NCI-H2081 treated with DMSO at 0.1 percent for 48 hours (cell line): ENCODE measurements at places on chromosomes 11 and 22.
A peak's percentile ranks its signal among the peaks of the same experiment; 100 is the strongest.

DNA sequence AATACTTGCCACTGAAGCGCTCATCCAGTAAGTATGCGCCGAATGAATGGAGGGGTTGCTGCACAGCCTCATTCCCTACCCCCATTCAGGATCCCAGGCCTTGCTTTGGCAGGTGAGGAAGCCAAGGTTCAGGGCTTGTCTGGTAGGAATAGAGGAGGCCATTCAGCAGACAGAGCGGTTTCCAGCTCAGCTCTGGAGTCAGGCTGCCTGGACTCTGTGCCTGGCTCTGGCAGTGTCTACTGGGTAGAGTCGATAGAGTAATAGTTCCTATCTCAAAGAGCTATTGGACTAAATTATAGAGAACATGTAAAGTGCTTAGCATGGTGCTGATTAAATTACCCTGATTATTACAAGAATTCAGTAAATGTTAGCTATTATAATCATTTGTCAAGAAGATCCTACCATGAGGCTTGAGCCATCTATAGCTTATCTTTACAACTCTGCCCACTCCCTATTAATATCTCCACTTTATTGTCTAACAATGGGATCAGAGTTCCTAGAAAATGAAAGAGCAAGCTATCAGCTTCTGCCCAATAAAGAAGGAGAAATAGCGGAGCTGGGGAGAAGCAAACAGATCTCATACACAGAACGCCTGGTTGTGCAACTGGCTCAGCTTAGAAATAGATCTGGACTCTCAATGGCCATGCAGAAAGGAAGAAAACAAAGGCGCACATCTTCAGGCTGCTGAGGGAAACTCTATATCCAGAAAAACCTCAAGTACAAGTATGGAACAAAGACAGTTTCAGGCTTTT, 6.6 kb upstream of the SNX32 start:
- no peak for DNase-seq

DNA sequence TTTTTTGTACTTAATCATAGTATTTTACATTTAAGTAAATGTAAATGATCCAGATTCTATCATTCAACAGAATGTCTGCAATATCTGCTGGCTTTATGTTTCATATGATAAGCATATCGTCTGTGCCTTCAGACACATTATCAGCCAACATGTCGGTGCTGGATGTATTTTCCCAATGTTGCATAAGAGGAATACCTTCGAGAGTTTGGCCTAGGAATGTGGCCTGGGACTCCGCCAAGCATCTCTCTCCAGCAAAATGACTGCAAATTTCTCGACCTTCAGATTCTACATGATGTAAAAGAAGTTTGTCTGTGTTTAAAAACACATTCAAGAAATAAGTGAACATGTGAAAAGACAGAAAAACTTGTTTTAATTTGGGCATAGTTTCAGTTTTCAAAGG, 6.9 kb downstream of the BDNF start:
- DNase-seq, result no peak

DNA sequence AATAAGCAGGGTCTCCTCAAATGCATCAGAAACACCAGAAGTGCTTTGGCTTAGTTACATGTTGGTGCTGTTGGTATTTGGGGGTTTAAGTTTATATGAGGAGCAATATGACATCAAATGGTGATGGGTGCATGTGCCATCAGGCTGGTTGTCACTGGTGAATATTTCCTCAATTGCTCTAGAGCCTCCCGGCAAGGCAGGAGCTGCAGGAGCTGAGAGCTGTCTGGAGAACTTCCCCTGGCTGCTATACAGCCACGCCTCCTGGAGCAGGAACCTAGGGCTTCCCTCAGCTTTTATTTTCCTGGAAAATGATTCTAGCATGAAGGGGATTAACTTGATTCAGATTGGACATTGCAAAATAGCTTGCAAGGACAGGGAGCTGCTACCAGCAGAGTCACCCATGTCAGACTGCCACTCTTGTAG, 15.8 kb downstream of the IGLL5 start:
- DNase-seq, result no peak

- DNase-seq, result peak; percentile 37
Observed at GRCh38 chr11:61815790-61816735, 740 bp downstream of the FADS1 start.

DNA sequence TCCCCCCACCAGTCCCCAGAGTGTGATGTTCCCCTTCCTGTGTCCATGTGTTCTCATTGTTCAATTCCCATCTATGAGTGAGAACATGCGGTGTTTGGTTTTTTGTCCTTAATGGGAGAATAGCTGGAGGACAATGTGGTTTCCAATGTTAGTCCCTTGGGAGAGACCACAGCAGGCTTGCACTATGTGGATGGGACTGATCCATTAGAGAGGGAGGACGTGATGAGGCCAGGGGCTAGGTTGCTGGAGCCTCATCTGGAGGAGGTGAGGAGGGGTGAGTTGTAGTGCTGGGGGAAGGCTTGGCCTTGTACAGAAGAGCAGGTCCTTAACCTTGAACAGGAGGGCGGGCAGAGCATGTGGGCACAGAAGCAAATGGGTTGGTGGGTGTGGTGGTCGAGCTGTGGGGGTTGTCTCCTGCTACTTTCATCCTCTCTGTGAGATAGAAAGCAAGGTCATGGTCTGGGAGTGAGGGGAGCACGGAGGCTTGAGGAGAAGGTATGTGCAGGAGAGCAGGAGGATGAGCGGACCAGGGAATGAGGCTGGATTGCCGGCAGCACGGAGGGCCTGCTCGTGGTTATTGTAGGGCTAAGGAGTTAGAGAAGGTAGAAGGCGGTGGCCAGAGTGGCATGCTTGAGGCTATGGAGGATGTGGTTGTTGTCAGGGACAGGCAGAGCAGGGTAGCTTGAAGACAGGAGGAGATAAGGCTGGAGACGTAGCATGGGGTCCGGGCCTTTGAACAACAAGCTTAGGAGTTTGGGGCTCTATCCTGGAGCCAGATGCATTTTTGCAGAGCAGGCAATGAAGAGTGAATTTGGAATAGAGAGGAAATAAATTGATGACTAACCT, 11.2 kb upstream of the SREBF2 start:
- no peak for DNase-seq

DNA sequence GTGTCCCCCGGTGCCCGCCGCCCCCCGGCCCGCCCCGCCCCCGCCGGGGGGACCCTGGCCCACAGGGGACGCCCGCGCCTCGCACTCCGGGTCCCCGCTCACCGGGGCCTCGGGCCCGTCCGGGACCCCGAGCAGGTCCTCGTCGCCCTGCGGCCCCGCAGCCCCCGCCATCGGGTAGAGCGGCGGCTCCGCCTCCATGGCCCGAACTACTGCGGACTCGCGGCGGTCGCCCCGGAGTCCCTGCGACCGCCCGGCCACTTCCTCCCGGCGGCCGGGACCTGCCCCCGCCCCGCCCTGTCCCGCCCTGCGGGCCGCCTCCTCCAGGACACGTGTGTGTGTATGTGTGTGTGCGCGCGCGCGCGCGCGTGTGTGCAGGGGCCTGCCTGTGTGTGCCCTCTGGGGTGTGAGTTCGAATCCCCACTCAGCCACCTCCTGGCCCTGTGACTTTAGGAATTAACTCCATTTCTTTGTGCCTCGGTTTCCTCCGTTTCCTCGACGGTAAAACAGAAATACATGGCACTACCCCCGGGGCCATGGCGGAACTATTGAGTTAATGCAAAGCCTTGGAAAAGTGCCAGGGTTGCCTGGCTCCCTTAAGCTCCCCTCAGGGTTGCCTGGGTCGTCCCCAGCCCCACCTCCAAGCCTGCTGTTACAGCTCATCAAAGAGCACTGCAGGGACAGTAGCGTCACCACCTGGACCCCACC, at the start of gene UNC93B1:
Gene UNC93B1, minus strand, starts transcription at position 252 of the 705 bp plus-strand sequence. Its CDS starts 54 bp downstream, at position 198.
- DNase-seq, result no peak

DNA sequence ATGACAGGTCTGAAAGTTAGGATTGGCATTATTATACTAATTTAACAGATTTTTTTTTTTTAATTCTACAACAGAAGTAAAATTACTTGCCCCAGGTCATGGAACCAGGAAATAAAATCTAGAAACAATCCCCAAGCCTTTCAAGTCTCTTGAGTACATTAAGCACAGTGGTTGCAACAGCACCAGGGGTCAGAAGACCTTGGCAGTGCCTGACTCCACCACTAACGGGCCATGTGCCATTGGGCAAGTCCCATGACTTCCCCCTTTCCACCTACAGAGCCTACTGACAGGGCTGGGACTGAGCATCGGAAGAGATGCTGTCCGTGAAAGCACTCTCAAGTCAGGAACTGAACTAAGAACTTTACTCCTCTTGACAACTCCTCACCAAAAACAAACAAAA, 98.6 kb upstream of the AKIP1 start:
- DNase-seq, result no peak

DNA sequence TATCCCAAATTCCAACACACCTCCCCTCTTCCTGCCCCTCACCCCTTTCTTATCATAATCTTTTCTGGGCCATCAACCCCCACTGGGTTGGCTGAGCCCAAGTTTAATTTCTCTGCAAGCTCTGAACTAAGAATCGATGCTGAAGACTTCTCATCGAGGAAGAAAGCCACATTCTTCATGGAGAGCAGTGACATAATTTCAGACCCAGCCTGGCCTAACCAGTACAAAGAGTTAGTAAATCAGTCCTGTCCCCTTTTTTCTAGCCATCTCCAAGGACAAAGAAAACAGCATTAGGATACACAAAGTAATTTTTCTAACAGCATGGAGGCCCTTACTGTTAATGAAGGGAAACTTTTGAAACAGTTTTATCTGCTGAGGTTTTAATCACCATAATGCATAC, 45.0 kb downstream of the KCNJ1 start:
- no peak for DNase-seq

- DNase-seq, result no peak
Observed at GRCh38 chr11:37078521-37078920, 480.5 kb upstream of the RAG2 start.

GRCh38 chr11:92969634-92970347, at the start of gene MTNR1B:
Gene MTNR1B, plus strand, starts transcription at chr11:92969651. Its CDS starts 75 bp downstream, at chr11:92969726.
- no peak for DNase-seq

DNA sequence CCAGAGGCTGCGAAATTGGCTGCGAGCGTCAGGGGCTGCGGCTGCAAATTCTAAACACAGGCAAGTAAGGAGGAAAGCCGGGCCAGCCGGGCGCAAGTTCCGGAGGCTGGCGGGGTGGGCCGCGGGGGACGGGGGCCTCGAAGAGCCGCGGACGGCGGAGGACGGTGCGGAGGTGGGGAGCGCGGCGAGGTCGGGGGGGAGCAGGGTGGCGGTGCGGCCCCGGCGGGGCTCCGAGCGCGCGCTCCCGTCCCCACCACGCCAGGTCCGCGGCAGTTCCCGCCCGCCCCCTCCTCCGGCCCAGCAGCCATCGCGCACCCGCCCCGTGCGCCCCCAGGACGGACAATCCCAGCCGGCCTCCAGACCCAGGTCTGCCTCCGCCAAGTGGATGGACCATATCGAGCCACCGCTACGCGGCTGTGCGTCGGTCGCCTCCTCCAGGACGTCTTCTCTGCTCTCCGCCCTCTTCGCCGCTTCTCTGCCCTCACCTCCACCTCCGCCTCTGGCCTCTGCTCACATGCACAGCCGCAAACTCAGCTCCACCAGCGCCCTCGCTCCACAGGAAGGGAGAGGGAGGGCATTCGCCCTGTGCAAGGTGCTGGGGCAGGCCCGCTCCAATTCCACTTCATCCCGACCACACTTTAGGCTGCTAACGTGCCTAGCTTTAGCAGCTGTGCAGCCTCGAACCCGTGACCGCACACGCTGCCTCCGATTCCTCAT, 7.2 kb downstream of the ELFN2 start:
- DNase-seq, result no peak

- no peak for DNase-seq
Observed at GRCh38 chr11:19769820-19770219, 57.2 kb downstream of the NAV2 start.

- DNase-seq, result no peak
Observed at GRCh38 chr11:20112291-20113148, 47.8 kb downstream of the DBX1 start.

DNA sequence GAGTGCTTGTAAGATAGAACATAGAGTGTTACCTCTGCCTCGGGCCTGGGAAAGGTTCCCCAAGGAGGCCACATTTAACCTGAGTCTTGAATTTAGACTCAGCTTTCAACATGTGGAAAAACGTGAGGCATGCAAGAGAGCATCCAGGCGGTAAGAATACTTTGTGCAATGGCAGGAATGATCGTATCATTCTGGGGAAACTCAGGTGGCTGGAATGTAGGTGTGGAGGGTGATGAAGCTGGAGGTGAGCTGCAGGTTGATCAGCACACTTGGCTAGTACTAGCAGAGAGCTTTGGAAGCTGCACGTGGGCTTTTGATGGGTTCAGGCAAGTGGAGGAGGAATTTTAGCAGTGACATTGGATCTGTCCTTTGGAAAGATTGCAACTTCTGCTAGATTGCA, 270.3 kb upstream of the RAG2 start:
- no peak for DNase-seq

- DNase-seq, result no peak
Observed at GRCh38 chr22:46008836-46009596, 32.1 kb upstream of the WNT7B start.

GRCh38 chr11:77345621-77346020, 44.1 kb upstream of the GDPD4 start:
- no peak for DNase-seq

GRCh38 chr11:120324932-120325810, at the start of gene TLCD5:
Gene TLCD5, plus strand, starts transcription at chr11:120325299. Its CDS starts 2,143 bp downstream, at chr11:120327442.
- peak; percentile 45 for DNase-seq

GRCh38 chr11:30406978-30407762, 84.3 kb downstream of the ARL14EP start:
- DNase-seq, result no peak

GRCh38 chr11:2781408-2782274, 81.8 kb upstream of the KCNQ1OT1 start:
- no peak for DNase-seq

- no peak for DNase-seq
Observed at GRCh38 chr11:96147186-96147585, 195.8 kb downstream of the MAML2 start.

DNA sequence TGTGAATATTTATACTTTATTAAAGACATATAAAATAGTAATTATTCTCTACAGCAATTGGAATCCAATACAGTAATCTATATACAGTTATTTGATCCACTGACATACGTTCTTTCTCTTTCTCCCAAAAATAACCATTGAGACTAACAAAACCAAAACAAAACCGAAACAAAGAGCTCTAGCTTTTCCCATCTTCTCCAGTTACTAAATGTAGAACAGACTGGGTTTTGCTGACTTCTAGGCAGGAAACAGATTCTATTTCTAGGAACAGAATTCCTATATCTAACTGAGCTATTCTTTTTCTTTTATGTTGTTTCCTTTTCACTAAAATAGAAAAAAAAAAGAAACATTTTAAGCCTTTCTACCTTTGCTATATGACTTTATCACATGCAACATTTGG, 80.1 kb downstream of the PACS1 start:
- no peak for DNase-seq

DNA sequence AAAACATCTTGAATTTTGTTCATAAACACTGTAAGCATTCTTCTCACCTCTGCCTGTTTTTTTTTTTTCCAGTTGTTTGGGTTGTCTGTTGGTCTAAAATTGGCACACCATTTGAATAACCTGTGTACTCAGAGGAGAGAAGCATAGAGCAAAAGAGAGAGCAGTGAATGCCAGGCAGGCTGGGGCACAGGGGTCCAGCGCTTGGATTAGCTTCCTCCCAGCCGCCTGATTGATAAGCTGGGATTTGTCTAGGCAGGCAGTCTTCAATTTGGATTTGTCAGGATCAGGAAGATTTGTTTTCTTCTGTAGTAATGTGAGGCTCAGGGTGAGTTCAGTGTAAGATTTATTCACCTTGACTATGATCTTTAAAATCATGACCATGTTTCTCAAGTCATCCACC, 59.0 kb downstream of the ARL14EP start:
- DNase-seq, result no peak

- DNase-seq, result no peak
Observed at GRCh38 chr11:45073685-45074141, 72.7 kb upstream of the PRDM11 start.
